ENCODE measurements at places on chromosomes 1 and 21.

DNA sequence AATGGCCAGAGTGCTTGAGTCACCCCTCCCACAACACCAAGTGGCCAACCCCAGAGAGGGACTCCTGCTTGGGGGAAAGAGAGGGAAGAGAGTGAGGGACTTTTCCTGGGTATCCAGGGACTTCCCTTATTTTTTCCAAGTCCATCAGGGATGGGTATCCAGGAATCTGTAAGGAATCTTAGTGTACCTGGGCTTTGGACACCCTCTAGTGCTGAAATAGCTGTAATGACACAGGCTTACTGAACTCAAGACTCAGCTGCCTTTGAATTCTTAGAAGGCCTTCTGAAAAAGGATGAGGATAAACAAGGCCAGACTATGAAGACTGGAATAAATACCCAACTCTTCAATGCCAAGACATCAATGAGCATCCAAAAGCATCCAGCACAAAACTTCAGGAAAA is 12.0 kb downstream of the TSHB start:
- DNase-seq = no peak

- DNase-seq = no peak
These were observed 57.7 kb downstream of the SELENOF start for GRCh38 chr1:86856196-86856595.

DNA sequence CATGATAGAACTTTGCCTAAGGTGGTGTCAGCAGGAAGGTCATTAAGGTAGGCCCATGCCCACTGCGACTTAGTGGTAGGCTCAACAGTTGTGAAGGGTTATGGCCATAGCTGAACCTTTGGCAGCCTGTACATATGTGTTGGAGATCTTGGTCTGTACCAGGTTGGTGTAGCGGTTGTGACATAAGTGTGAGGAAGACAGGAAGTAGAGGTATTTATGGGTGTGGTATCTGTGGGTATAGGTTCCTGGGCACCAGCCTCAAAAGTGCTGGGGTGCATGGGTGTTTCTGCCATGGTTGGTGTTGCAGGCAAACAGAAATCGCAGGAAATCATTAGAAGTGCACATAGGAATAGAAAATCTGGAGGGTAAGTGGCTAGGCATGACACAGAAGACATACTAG is 18.6 kb upstream of the LRIF1 start:
- DNase-seq = no peak

GRCh38 chr1:226482196-226482595 is 66.4 kb upstream of the STUM start:
- DNase-seq = no peak

DNA sequence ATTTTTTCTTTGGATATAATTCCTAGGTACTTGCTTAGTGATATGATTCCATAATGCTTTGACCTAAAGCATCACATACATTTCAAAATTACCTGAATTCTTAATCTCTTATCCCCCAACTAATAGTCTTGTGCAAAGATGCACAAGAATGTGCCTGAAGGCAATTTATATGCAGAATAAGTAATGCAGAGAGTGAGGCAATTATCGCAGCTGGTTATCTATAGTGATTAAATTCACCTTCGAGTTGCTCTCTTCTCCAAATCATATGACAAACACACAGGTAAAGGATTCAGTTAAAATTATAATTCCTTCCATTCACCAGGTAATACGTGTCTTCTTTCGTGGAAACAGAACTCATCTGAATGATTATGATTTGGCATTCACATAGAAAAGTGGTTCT is 717.3 kb downstream of the MRPL39 start:
- no peak for DNase-seq

DNA sequence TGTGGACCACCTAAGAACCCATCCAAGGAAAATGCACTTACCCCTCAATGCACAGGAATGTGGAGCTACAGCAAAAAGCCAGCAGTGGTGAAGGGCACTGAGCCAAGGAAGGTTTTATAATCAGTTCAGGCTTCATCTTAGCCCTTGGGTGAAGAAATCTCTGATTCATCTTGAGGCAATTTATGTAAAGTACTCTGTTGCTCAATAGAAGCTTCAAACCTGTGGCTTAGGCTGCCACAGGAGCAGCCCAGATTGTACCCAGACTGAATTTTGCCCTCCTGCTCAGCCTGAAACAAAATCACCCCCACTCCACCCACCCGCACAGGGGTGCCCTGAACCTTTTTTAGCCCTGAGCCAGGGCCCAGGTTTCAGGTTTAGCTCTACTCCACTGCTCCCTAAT is at the start of gene S100A12:
Gene S100A12 (minus strand): TSS at position 111 of the 400 bp plus-strand sequence. CDS start 1,029 bp downstream, outside the sequence.
- no peak for DNase-seq

- no peak for DNase-seq
These were observed 86.0 kb downstream of the SLC25A24 start for GRCh38 chr1:108114033-108114599.

GRCh38 chr1:61277121-61277690 is 194.8 kb downstream of the NFIA start:
- no peak for DNase-seq

- DNase-seq = no peak
These were observed 40.3 kb downstream of the TAS1R2 start for GRCh38 chr1:18819203-18819602.

- DNase-seq = no peak
These were observed 276.9 kb downstream of the SIPA1L2 start for GRCh38 chr1:232353001-232353400.

DNA sequence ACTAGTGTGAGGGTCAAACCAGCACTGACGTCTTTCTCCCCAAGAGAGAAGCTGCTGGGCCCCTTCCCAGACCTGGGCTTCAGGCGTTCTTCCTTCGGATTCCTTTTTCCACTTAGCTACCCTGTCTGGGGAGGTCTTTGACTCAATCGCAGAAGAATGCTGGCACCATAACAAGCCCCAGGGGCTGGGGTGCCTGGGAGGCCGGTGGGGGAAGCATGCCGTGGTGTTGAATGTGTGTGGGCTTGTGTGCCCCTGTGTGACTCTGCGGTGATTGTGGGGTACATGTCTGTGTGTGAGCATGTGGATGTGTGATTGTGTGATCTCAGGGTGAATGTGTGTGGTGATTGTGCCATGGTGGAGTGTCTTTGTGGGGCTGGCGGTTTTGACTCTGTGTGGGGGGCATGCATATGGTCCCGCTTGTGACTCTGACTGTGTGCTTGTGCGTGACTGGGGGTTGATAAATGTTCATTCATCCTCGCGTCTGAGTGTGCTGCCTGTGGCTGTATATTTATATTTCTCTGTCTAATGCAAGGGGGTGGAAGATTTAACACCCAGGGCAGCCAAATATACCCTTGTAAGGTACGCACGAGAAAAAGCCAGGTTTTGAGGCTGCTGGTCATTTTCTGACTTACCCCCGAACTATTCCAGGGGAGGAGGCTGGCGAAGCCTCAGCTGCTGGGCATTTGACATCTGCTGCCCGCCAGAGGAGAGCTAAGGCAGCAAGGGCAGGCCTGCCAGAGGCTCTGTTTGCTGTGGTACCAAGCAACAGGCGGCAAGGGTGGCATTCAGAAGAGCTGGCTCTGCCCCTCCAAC is 1.1 kb upstream of the SYNC start:
- DNase-seq = no peak
